ENCODE measurements at places on chromosomes 3 and 15.
A peak's percentile ranks its signal among the peaks of the same experiment; 100 is the strongest.

GRCh38 chr3:107512108-107512507 lies 10.7 kb upstream of the BBX start:
- DNase-seq = no peak

GRCh38 chr15:74124759-74125158 lies 5.6 kb upstream of the ISLR2 start:
- DNase-seq = no peak

- DNase-seq = no peak
Observed at GRCh38 chr3:124140746-124141145, 148.8 kb upstream of the ROPN1 start.

GRCh38 chr3:194840661-194841514 lies 155.2 kb downstream of the FAM43A start:
- peak; percentile 81 for DNase-seq

- DNase-seq = no peak
Observed at GRCh38 chr3:124993466-124993865, 58.9 kb upstream of the MUC13 start.

- no peak for DNase-seq
Observed at GRCh38 chr3:24052446-24052845, 107.4 kb downstream of the NR1D2 start.

- DNase-seq = no peak
Observed at GRCh38 chr3:18431266-18431665, 6.1 kb upstream of the SATB1 start.

All from BE2C (cell line).